ENCODE measurements at places on chromosomes 6 and 20.

- no peak for DNase-seq
Measured at GRCh38 chr20:3652676-3653596, 10.3 kb downstream of the GFRA4 start.

DNA sequence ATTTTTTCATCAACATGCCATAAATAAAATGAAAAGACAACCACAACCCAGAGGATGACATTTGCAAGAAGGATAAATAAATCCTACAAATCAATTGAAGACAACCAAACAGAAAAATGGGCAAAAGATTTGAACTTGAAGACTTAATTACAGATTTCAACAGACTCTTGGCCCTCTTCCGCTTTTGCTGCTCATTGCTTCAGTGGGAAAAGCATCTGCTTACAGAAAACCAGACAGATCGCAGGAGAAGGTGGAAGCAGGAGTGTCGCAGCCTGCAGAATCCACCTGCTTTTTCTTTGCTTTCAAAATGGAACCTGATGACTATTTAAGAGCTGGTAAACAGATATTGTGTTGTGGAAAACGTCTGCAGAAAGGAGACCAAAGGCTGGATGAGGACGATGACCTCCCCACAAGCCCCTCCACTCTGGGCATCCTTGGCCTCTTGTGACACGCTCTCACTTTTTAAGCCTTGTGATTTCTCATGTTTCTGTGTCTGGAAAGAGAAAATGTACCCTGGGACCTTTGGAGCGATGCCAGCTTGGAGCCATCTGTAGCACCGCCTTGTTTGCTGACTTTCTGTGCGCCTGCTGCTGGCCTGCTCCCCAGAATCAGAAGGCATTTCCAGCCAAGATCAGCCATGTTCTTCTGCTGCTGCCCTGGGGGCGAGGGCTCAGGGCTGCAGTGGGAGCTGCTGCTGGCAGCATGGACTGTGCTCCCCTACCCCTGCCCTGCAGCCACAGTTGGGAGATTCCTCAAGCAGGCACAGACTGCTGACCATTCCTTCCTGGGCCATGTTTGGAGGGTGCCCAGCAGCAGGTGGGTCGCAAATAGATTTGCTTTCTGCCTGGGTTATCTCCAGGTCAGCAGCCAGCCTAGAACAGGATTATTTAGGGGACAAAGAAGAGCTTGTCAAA is 3.6 kb upstream of the CSTL1 start:
- no peak for DNase-seq

GRCh38 chr20:48908656-48909319 is 12.7 kb upstream of the ARFGEF2 start:
- DNase-seq: no peak

DNA sequence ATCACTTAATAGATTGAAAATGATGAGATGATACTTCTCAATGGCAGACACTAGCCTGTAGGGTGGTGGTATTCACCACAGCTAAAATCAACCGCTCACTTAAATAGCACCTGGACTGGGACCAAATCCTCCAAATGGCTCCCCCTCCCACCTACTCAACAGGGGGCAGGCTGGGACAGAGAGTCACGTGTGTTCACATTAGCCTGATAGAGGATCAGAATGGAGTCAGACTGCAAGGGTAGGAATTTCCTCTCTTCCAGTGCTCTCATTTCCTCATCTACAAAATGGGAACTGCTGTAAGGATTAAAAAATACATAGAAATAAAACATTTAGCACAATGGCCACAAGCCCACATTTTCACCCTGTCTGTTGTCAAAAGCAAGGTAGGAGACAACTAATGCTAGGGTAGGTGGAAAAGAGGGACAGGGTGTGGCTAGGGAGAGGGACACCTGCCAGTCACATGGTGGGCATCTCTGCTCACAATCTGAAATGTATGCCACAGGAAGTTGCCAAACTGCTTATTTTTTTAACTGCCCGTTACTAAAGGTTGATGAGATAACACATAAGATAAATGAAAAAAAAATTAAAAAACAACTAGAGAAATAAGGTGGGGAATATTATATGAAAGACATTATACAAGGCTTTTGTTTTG is 55.3 kb downstream of the BACH2 start:
- no peak for DNase-seq

- no peak for DNase-seq
Measured at GRCh38 chr6:125728739-125729138, 20.7 kb upstream of the HEY2 start.

DNA sequence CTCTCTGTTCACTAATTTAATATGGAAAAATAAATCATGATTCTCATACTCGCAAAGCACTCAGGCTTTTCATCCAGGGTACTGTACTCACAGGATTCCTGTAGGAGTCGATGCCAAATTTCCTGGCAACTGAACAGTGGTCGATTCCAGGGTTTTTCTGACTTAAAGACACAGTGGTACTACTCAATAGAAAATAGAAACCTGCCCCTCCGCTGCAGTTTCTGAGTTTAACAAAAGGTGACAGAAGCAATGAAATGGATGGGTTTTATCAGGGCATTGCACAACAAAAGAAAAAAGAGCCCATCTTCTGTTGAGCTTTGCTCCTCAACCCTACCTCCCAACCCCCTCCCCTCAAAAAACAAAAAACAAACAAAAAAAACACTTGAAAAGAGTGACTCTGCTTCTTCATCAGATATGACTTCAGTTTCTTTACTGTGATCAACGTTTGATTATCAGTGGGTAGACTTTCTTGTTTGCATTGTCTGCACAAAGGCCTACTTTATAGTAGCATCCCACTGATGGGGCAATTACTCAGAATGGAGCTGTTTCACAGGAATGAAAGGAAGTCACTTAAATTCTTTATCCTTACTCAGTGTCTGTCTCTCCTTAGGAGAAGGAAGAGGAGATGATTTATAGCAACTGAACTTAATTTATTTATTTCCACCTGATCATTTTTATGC is 96.2 kb upstream of the FOXO3 start:
- DNase-seq: no peak

GRCh38 chr6:21360336-21360735 is 233.2 kb upstream of the SOX4 start:
- DNase-seq: no peak

GRCh38 chr6:37125774-37126492 is 44.0 kb upstream of the PIM1 start:
- DNase-seq: no peak

DNA sequence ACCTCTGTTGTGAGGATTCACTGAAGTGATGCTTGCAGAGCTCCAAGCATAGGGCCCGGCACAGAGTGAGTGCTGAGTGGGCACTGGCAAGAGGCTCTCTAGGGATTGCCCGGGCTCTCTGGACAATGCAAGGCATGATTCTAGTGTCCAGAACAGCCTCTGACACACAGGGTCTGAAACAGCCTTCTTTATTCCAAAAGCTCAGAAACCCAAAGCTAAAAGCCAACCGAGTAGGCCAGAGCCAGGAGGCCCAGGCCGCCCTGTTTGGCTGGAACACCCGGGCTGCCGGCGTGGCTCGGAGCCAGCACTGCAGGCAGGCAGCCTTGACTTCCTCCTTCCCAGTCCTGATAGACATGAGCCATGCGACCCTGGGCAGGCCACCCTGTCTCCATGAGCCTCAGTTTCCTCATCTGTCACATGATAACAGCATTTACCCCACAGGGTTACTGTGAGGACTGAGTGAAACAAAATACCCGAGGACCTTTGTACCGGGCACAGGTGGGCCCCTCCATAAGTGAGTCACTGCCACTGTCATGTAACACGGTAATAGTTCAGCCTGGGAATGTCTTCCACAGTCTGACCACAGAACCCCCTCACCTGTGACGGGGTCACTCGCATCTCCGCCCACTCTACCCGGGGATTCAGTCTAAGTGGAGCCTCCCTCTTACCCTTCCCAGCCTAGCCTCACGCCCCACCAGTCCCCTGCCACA is 51.5 kb downstream of the PTPRT start:
- no peak for DNase-seq

- no peak for DNase-seq
Measured at GRCh38 chr6:77324866-77325265, 138.4 kb downstream of the HTR1B start.

- no peak for DNase-seq
Measured at GRCh38 chr20:10800288-10800687, 126.5 kb upstream of the JAG1 start.

- no peak for DNase-seq
Measured at GRCh38 chr6:150201285-150201684, 58.4 kb downstream of the PPP1R14C start.

DNA sequence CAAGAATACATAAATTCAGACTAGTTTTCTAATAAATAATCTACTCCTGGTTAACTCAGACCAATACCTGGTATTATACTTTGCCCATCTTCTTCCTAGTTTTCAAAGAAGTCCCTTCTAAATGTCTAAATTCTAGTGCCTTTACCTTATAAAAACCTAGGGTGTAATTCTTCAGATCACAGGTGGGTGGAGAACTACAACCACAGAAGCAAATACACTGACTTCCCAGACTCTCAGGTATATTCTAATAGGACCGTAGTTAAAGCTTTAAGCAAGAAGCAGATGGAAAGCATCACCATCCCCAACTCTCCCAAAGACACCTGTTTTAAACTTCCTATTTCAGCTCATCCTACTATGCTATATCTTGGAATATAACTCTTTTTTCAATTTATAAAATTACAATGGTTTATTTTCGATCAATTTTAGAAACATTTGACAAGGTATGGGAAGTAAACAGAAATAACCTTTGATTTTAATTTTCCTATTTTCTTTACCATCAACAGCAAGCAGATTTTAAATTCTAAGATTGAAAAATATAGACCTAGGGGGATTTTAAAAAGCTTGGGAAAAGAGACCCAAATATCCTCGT is 15.8 kb downstream of the MAN1A1 start:
- DNase-seq: no peak

- no peak for DNase-seq
Measured at GRCh38 chr20:34952671-34953070, 2.9 kb downstream of the GSS start.

DNA sequence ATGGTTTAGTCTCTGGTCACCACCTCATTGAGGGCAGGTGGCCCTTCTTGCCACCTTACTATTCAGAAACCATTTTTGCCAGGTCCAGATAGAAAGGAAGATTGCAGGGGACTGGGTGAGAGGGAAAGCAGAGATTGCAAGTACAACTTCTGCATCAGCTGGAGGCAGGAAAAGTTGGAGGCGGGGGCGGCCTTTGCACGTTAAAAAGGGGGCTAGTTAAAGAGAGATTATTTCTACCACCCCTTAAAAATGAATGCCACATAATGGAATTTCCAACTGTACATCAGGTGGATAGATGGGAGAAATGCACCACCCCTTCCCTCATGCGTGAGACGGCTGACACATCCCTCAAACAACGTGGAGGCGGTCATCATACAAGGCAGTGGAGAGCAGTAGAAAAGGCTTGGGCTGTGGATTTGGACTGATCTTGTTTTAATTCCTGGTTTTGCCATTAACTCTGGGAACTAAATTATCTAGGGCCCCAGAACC is 95.4 kb upstream of the CNKSR3 start:
- DNase-seq: peak; percentile 17

DNA sequence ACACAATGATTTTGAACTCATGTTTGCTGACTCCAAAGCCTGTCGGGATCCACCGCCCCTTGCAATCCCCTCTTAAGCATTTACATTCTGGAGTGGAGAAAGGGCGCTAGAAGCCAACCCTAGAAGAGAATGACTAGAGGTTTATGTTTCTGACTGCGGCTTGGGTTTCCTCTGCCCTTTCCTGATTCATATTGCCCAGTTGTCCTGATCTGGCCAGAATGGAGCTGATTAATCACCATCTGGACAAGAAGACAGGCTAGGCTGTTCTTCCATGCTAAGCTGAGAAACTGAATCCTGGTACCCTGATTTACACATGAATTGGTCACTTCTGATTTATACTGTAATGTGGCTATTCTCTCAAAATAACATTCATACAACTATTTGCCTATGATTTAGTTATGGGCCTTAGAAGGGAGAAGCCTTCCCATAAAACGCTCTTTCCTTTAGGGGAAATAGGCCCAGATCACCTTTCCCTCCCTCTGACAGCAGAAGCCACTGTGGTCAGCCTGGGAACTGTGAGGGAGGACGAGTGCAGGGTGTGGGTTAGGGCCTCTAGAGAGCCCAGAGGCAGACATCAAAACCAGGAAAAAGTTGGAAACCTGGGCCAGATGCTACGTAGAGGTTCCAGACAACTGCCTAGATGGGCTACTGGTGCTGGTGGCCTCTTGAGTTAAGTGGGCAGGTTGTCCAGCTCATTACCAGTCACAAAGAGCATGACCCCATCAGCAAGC is 199.2 kb upstream of the PRDM1 start:
- DNase-seq: no peak

- DNase-seq: peak; percentile 78
Measured at GRCh38 chr6:36623547-36624459, 29.6 kb downstream of the SRSF3 start.

DNA sequence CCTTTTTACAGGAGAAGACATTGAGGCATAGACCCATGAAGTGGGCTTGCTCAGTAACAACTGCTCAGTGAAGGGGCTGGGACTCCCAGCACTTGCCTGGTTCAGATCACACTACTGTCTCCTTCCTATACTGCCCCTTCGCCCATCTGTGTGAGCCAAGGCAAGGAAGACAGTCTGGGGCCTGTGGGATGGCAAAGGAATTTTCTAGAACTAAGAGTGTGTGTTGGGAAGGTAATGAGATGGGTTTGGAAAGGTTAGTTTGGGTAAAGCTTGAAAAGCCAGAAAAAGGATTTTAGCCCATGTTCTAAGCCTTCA is 213.3 kb upstream of the AGPAT4 start:
- DNase-seq: no peak

- no peak for DNase-seq
Measured at GRCh38 chr6:152094992-152095592, 287.6 kb downstream of the ESR1 start.

DNA sequence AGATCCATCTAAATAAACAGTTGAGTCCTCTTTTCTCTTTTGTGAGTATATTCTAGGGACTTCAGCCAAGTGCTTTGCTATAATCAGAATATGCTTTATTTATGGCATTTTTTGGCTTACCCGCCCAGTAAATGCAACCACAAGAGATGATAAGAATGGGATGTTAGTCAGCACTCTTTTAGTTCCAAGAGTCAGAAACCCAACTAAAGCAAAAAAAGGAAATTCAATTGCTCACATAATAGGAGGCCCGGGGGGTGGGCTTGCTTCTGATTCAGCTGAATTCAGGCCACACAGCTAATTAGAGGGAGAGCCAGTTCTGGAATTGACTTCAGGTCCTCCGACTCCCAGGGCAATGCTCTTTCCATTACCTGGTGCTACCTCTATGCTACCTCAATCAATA is 250.6 kb downstream of the FARS2 start:
- DNase-seq: no peak

DNA sequence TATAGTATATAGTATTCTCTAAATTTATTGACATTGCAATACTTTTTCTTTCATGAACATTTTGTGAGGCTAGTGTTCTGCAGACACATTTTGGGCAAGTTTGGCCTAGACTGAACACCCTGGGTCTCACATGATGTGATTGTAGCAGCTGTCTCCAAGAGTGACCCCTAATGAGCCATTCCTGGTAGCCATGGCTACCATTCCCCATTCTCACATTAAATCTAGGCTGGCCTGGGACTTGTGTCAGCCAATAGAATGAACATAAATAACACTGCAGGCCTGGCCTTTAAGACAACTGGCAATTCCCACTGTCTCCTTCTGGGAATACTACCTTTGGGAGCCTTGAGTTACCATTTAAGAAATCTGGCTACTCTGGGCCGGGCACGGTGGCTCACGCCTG is 38.0 kb upstream of the TASP1 start:
- DNase-seq: no peak

- DNase-seq: no peak
Measured at GRCh38 chr6:147078106-147078505, 126.1 kb upstream of the STXBP5 start.

- DNase-seq: no peak
Measured at GRCh38 chr6:167579806-167580618, 246.7 kb upstream of the AFDN start.
